ENCODE measurements at places on chromosomes 1 and 21.

DNA sequence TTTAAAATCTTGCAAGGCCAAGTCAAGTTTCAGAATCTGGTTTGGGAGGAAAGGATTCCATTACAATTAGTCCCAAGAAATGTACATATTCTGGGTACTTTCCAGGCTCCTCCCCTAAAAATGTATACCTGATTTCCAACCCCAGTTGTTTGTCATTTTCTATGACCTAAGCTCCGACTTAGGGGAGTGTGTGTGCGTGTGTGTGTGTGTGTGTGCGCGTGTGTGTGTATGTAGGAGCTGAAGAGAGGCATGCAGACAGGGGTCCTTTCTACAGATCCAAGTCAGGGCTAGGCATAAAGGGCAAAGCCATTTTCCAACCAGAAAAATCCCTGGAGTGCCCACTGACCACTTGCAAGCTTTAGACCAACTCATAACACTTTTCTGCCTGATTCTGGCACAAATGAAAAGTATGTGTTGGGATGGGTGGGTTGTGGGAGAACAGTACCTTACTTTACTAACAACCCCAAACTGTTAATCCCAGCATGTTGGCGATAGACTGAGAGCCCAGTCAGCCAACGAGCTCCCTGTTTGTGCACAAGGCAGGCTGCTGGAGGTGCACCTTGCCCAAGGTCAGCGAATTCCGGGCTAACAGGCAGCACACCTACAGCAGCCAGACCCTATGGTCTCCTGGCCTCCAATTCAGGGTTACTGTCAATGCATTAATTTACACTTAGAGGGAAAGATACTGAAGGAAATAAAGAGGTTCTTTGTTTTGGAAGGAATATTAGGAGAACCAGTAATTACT is 1.7 kb downstream of the TRABD2B start:
- DNase-seq, result no peak

- no peak for DNase-seq
These were observed 104.4 kb downstream of the GALNT2 start for GRCh38 chr1:230171356-230172015.

DNA sequence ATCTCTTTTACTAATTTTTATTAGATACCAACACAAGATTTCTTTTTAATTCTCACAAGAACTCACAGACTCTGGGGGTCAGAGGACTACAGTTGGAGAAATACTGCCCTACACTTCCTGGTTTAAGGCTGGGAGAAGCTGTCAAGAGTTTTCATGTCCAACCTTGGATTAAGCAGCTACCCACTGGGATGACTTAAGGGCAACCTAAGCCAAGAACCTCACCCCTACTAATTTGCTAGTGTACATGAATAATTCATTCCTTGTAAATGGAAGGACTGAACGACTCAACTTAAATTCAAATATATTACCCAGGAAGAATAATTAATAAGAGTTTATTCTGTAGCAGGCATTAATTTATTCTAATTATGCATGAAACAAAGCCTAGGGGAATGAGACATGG is 182.3 kb upstream of the C1orf105 start:
- no peak for DNase-seq

GRCh38 chr1:179031855-179032513 is 6.3 kb downstream of the FAM20B start:
- DNase-seq, result no peak

DNA sequence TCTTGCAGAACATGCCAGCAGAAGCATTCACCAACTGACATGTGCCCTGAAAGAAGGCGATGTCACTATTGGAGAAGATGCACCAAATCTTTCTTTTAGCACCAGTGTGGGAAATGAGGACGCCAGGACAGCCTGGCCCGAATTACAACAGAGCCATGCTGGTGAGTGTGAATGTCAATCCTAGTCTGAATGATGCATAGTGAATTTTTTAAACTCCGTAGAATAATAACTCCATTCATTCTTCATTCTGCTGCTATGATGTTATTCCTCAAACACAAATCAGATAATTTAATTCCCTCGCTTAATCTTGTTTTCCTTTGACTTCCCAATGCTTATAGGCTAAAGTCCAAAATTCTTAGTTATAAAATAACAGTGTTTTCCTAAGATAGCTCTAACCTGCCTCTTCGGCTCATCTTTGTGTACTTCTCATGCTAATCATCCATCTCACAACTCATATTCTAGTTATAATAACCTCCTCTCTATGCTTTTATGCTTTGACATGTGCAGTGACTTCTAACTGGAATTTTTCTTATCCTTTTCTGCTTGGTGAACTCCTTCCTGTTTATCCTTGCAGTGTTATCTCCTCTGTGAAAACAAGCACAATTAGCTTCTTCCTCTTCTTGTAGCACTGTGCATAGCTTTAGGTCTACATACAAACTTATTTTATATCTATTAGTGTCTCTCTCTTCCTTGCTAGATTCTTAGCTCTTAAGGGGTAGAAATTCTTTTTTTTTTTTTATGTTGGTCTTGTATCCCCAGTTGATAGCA is 14.4 kb downstream of the SDCCAG8 start:
- no peak for DNase-seq

DNA sequence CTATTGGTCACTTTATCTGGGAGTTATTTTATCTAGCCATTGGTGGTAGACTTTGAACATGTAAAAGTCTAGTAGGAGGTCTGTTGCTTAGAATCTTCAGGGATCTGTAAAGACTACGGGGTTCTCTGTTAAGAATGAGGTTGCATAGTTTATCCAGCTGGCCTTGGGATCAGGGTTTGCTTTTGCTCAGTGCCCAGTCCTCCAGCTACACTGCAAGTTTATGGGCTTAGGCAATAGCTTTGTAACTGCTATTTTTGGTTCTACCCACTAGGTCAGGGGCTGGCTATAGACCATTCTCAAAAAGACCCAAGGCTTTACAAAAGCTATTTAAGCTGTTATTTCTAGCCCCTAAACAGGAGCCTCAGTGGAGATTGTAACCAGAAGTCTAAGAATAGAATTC is 9.8 kb downstream of the SH3GLB1 start:
- no peak for DNase-seq

DNA sequence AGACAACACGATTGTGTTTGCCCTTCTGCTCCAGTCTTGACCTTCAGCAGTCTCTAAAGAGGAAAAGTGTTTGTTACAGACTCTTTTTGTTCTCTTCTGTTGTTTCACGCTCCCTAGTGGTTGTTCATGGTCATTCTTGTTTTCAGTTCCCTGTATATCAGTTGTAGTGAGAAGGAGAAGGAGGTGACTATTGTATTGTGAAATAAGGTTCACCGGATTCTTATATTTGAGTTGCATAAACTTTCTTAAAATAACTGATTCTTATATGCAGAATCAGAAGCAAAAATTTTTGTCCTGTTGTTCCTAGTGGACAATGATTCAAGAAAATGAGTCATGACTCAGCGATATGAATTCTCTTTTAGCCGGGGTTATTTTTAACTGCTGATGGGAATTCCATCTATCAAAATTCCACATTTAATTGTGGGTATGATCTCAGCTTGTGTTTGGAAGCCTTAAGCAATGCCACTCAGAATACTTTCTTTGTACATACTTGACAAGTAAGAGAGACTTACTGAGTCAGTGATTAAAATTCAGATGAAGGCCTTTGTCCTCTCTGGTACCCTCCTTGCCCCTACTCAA is 152.2 kb downstream of the CLEC20A start:
- DNase-seq, result no peak

GRCh38 chr1:10830961-10831668 is 34.7 kb upstream of the CASZ1 start:
- DNase-seq, result no peak

DNA sequence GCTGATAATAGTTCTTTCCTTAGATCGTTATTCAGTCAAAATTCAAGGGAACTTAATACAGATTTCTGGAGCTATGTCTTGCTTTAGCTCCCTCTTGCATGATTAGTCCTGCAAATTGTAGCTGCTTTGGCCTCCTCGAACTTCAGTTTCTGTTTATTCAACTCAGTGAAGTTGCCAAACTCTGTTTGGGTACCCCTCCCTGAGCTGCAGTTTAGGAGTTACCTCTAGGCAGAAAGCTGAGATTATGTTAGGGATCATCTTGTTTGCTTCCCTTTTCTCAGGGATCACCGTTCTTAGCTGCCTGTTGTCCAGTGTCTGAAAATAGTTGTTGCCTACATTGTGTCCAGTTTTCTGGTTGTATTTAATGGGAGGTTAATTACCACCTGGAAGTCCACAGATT is 43.5 kb downstream of the SNX27 start:
- DNase-seq, result no peak

GRCh38 chr1:228222548-228222947 is 14.7 kb downstream of the OBSCN start:
- no peak for DNase-seq

DNA sequence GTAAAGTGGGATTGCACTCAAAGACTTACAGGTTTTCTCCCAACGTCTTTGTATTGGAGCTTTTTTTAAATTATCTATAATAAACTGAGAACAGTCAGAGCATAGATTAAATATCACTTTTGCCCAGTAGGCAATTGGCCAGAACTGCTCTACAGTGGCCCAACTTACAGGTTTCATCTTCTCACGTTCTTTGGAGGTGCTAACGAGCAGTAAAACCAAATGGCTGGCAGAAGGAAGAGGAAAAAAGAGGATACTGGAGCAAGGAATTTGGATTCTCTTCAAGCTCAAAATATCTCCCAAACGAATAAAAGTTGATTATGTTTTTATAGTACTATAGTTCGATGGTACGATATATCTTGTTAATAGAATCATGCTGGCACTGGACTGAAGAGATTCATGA is 201.1 kb downstream of the ROR1 start:
- DNase-seq, result no peak

DNA sequence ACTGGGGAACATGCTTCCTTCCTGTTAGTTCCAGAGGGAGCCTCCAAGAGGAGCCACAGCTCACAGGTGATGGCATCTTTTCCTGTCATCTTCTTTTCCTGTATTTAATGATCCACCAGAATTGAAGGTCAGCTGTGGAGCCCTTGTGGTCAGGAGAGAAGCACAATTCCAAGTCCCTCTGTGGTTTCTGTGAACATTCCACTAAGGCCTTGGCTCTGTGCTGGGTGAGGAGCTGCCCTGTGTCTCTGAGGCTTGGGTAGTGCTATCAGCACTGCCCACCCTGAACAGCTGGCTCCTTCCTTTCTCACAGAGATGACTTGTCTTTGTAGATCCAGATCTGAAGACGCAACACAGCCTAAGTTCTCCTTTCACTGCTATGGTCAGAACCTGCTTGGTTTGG is 141.9 kb upstream of the MAP1LC3C start:
- DNase-seq, result no peak

All from activated T-cell treated with anti-CD3 and anti-CD28 coated beads for 24 hours (primary cell).